ENCODE measurements at places on chromosomes 5 and 9.
A peak's percentile ranks its signal among the peaks of the same experiment; 100 is the strongest.

GRCh38 chr5:129063483-129064113, 31.0 kb upstream of the ISOC1 start:
- no peak for DNase-seq

GRCh38 chr9:95027914-95028852, 289.3 kb downstream of the FANCC start:
- no peak for DNase-seq

DNA sequence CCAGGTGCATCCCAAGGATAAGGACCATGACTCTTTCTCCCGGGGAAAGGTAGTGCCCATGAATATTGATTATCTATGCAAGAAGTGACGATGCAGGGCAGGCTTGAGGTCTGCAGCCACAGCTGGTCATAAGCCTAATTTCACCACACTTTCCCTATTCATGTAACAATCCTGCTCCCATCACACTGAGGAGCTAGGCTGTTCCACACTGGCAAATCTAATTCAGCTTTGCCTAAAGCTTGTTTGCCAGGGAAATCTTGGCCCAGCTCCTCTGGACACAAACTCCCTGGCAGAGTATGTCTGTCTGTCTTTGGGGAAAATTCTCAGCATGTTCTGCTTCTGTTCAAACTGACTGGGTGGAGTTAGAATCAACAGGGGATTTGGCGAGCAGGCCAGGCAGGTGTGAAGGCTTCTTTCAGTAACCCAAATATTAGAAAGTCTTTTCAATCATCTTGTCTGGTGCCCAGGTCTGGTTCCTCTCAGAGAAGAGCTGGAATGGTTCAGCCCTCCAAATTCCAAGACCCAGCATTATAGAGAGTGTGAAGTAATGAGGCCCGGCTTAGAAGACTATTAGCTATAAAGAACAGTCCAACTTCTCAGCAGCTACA, 88.5 kb upstream of the SPDL1 start:
- DNase-seq = no peak

GRCh38 chr5:67879620-67880510, 335.7 kb upstream of the PIK3R1 start:
- no peak for DNase-seq

GRCh38 chr5:82421119-82421518, 143.0 kb upstream of the RPS23 start:
- peak; percentile 51 for DNase-seq

DNA sequence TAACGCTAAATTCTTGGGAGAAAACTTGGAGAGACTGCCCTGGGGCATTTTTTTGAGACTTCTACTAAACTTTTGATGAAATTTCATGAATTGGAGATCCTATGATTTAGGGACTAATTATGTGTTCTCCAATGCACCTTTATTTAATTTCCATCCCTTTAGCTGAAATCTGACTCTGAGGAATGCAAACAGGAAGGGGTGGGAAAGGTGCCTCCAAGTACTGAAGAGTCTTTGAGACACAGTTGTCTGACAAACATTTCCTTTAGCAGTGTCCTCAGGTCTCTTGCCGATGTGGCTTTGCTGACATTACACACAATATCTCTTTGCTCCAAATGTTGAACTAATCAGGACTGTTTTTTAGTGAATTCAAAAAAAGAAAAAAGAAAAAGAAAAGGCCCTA, 76.9 kb downstream of the LIX1 start:
- DNase-seq = no peak

- no peak for DNase-seq
Measured at GRCh38 chr9:93597871-93598646, 21.7 kb downstream of the PHF2 start.

DNA sequence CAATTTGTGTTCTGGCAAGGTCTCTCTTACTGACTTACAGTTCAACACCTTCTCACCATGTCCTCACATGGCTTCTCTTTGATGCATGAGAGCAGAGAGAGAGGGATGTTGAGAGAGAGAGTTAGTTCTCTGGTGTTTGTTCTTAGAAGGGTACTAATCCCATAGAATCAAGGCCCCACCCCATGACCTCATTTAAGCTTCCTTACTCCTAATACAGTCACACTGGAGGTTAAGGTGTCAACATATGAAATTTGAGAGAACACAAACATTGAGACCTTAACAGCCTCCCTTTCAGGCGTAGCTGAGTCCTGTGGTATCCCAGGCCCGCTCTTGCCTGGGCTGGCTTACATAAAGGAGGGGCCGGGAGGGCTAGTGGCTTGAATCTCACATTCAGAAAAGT, 10.6 kb upstream of the SEMA6A start:
- no peak for DNase-seq

DNA sequence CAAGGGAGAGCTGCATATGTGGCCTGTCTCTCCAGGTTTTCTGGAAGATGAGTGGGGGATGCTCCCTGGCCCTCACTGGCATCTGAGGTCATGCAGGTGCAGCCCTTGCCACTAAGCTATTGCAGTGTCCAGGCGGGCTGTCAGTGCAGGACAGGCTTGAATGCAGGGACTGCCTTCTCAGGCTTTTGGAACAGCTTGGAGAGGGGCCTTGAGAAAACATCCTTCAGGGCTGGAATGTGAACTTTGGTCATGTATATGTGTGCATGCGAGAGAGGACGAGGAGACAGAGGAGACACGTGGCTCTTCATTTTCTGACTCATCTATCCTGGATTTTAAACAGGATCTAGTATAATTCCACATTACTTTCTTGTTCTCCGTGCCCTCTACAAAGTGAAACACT, 90.3 kb downstream of the MACROH2A1 start:
- no peak for DNase-seq

- DNase-seq = no peak
Measured at GRCh38 chr9:89234205-89235067, 55.8 kb upstream of the SHC3 start.

DNA sequence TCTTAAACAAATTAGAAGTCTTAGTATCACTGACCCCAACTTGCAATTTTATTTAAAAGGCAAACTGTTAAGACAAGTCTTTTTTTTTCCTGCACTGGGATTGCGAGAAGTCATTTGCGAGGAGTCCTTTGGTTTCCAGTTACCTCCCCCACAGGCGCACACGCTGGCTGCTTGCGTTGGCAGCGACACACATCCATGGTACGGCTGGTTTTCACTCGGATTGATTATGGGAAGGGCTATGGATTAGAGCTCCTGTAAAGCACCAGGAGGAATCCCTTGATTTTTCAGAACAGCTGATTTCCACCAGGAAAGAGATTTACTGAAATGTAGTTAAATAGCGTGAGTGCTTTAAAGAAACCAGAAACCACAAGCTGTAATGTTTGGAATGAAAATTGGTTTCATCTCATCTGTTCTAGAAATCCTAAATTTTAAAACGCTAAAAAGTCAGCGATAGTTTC, 737 bp downstream of the SLC1A3 start:
- DNase-seq = peak; percentile 27

GRCh38 chr9:2026220-2026997, 11.3 kb downstream of the SMARCA2 start:
- no peak for DNase-seq

DNA sequence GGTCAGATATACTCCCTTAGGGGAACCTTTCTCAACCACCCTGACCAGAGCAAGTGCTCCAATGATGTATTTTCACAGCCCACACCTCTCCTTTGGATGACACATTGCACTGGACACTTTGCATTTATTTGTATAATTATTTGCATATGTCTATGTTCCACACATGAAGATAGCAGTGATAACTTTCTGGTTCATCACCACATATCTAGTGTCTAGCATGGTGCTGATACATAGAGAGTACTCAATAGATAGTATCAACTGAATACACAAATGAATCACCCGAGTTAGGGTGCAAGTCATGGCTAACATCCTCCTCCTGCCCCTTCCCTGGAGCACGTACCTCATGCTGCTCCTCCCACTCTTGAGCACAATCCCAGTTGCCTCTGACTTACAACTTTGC, 617.6 kb downstream of the EBF1 start:
- DNase-seq = no peak

DNA sequence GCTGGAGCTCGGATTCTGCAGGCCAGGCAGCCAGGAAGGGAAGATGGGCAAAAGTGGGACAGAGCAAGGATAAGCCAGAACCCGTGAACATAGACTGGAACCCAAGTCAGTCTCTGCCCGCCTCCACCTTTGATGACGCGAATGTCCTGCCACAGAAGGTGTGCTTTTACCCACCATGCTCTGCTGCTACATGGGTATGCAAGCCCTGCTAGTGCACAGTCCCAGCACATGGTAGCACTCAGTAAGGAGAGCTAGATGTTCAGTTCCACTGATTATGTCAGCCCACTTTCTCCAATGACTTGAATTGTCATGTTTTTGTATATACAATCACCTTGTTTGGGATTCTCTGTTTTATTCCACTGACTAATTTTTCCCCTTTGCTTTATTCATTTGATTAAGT, 11.4 kb upstream of the CD72 start:
- no peak for DNase-seq

- no peak for DNase-seq
Measured at GRCh38 chr9:78130853-78131252, 99.2 kb upstream of the GNAQ start.

GRCh38 chr9:35956651-35957050, 1.3 kb downstream of the OR2S2 start:
- no peak for DNase-seq

- DNase-seq = no peak
Measured at GRCh38 chr5:42507451-42508097, 84.3 kb downstream of the GHR start.

DNA sequence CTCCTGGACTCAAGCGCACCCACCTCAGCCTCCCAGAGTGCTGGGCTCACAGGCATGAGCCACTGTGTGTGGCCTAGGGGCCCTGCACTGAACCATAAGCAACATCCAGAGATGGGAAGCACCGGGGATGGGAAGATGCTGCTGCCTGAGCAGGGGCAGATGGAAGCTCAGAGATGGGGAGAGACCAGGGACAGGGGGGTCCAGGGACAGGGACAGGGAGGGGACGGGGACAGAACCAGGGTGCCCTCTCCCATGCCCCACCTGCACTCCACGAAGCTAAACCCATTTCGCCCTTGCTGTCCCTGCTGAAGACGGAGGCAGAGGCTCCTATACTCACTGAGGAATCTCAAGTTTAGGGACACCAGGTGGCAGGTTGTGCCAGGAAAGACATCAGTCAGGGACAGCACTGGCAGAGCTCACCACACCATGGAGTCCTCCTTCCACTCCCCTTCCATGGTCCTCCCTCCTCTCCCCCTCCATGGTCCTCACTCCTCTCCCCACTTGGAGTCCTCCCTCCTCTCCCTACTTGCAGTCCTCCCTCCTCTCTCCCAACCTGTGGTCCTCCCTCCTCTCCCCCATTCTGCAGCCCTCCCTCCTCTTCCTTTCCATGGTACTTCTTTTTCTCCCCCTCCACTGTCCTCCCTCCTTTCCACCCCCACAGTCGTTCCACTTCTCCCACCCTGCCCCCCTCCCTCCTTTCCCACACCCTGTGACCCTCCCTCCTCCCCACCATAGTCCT, 45.5 kb upstream of the LRRC14B start:
- DNase-seq = no peak

DNA sequence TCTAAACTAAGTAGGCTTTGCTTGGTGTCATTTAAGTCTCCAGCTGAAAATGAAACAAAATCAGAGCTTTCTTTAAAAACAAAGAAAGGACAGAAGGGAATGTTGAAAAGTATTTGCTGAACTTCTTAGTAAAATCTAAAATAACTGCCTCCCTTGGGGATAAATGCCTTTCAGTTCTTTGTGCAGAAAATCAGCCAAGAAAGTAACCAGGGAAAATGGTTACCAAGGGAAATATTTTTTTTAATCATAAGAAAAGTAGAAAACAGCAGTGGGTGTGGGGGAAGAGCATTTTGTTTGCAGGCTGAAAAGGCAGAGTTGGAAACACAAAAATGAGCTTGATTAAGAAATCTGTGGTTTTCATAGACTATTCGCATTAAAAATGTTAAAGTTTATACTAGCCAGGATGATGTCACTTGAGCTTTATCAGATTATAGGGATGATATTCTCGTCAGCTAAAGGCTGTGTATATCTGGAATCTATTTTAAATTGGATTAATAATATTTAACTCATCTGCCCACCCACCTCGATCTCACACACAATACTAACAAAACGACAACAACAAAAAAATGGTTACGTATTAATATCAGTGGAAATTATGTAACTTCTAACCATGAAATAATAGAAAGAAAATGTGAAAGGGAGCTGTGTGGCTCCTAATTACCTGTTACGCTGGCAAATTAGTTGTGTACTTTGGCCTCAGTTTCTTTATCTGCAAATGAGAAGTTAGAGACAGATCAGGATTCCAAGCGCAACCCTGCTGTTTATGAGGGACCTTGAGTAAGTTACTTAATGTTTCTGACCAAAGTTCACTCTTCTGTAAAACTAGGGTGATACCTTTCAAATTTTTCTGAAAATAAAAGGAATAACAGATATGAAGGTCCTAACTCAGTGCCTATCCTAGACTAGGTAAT, at the start of gene ECM2:
Gene ECM2, minus strand, starts transcription at position 51 of the 911 bp plus-strand sequence. CDS start 13,124 bp downstream, outside the sequence.
- no peak for DNase-seq

DNA sequence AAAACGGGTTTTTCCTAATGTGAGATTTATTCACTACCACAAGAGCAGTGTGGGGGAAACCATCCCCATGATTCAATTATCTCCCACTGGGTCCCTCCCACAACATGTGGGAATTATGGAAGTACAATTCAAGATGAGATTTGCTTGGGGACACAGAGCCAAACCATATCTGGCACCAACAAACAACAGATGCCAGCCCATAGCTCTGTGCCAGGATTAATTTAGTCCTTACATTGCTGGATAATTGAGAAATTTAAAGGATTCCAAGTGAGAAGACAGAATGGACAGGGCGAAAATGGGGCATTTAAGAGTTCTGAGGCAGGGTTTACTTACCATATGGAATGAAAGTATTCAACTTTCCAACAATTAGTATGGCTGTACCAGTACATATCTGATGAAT, 30.8 kb upstream of the DNAH5 start:
- DNase-seq = no peak

GRCh38 chr5:143174714-143175398, 228.6 kb downstream of the NR3C1 start:
- peak; percentile 78 for DNase-seq

All from RCC 7860 (cell line).